Stimulated activated CD8-positive, alpha-beta memory T cell treated with anti-CD3 and anti-CD28 coated beads, Interleukin-15, amount 100 ng/mL, for 24 hours (primary cell): ENCODE measurements at places on chromosomes 7 and 10.

DNA sequence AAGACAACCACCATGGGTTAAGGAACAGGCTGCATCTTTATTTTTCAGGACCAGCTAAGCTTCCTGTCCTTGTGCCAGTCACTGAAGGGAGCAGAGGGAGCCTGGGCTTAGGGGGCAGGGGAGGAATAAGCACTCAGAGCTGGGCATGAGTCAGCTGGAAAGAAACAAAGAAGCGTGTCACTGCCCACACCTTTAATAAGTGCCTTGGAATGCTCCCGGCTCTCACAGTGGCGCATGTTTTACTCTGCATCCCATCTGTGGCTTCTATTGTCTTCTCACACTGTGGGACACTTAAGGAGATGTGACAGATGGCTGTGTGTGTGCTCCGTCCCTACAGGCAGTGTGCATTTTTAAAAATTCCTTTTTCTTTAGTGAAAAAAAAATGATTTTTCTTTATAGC is 71.7 kb downstream of the MTURN start:
- DNase-seq: no peak

DNA sequence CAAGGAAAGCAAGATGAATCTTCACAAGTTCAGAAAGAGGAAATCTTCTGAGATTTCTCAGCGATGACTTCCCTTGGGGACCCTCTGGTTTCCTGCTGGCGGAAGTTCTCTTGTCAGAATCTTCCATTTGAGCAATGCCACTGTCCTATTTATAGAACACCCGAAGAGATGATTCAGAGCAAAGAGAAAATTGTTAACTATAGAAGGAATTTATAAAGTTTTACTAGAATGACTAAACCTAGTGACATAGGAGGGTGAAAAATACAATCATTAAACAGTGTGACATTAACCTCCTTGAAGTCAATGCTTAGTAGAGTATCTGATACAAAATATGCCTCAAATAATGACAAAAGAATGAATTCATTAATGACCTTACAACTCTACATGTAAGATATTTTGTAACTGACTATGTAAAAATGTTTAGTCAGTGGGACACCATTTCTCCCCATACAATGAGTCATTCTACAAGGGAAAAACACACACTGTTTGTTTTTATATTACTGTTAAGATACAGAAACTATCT is 206.5 kb upstream of the CNTNAP2 start:
- no peak for DNase-seq

GRCh38 chr7:7438851-7439250 is 96.8 kb downstream of the COL28A1 start:
- DNase-seq: no peak

DNA sequence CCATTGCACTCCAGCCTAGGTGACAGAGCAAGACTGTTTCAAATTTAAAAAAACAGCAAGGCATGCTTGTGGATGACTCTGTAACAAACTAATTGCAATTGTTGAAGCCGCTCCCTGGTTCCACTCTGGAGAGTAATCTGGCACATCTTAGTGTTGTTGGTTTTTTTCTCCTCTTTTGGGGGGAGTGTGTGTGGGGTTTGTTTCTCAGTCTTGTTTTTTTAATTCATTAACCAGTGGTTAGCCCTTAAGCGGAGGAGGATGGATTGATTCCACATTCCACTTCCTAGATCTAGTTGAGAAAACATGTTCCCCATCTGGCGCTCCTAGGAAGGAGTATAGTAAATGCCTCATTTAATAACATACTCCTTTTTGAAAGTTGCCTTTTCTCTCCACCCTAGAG is 8.6 kb upstream of the ZNF713 start:
- no peak for DNase-seq

DNA sequence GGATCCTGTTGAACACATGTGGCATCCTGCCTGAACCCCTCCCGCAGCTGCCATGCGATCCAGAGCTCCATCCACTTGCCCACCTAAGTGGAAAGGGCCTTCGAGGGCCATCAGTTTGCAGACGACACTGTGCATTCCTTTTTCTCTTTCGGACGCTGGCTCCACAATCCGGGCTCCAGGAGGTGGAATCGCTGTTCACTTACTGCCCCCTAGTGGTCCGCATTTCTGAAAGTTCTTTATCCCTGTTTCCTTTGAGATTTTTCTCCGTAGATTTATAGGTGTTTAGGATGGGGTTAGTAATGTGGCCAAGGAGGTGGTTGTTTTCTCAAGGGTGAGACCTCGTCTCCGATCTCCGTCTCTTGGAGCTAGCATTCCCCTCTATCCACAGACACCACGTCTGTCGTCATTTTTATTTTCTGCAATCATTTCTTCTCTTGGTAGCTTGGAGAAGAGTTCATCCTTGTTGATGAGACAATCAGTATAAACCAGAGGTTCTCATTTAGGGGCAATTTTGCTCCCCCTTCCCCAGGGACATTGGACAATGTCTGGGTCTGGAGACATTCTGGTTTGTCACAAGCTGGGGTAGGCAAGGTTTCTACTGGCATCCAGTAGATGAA is 204.6 kb downstream of the ARHGAP21 start:
- DNase-seq: peak; percentile 3

GRCh38 chr7:129069021-129069420 is 14.1 kb upstream of the TNPO3 start:
- no peak for DNase-seq

DNA sequence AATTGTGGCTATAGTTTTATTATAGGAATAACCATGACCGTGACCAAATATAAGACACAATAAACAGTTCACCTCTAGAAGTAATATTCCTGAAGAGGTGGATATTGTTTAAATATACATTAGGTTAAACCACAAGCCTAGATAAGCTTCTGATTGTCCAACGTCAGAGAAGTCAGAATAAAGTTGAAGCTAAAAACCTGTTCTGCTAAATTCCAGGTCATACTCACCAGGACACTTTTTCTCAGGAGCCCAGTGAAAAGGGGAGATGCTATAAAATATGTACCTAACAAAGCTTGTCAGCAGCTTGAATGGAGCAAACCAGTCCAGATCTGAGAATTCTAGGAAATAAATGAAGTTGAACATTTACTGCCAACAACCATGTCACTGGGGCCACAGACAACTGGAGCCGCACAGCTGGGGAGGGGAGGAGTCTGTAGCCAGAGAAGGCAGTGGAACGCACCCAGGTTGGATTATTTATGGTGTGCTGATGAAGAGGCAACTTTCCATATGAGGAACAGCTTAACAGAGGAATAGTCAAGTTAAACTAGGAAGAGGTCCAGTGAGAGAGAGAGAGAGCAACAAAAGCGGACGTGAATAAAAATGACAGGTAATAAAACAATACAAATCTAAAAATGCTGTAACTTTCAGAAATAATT is 191.1 kb downstream of the ZNF438 start:
- no peak for DNase-seq

GRCh38 chr10:24814568-24815313 is 91.1 kb upstream of the ARHGAP21 start:
- DNase-seq: no peak

DNA sequence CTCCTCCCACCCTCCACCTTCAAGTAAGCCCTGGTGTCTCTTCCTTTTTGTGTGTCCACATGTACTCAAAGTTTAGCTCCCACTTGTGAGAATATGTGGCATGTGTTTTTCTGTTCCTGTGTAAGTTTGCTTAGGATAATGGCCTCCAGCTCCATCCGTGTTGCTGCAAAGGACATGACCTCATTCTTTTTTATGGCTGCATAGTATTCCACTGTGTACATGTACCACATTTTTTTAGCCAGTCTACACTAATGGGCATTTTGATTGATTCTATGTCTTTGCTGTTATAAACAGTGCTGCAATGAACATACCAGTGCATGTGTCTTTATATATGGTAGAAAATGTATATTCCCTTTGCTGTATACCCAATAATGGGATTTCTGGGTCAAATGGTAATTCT is 710.9 kb downstream of the CCSER2 start:
- no peak for DNase-seq

DNA sequence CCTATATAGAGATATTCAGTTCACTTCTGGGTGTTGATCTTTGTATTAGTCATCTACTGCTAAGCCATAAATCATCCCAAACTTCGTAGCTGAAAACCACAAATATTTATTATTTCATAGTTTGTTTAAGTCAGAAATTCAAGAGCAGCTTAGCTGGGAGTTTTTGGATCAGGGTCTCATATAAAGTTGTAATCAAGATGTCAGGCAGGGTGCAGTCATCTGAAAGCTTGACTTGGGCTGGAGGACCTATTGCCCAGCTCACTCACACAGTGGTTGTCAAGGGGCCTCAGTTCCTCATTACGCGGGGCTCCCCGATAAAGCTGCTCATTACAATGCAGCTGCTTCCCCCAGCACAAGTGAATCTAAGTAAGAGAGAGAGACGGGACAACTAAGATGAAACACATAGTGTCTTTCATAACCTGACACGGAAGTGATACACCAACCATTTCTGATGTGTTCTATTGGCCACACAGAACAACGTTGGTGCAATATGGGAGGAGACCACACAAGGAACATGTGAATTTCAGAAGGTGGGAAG is 15.7 kb downstream of the PPP1R3C start:
- DNase-seq: no peak

- no peak for DNase-seq
These were observed 129.8 kb downstream of the EGFR start for GRCh38 chr7:55148571-55148970.

GRCh38 chr7:150954201-150954985 is 23.7 kb downstream of the KCNH2 start:
- DNase-seq: no peak

- no peak for DNase-seq
These were observed 38.9 kb downstream of the COL26A1 start for GRCh38 chr7:101401390-101402080.

DNA sequence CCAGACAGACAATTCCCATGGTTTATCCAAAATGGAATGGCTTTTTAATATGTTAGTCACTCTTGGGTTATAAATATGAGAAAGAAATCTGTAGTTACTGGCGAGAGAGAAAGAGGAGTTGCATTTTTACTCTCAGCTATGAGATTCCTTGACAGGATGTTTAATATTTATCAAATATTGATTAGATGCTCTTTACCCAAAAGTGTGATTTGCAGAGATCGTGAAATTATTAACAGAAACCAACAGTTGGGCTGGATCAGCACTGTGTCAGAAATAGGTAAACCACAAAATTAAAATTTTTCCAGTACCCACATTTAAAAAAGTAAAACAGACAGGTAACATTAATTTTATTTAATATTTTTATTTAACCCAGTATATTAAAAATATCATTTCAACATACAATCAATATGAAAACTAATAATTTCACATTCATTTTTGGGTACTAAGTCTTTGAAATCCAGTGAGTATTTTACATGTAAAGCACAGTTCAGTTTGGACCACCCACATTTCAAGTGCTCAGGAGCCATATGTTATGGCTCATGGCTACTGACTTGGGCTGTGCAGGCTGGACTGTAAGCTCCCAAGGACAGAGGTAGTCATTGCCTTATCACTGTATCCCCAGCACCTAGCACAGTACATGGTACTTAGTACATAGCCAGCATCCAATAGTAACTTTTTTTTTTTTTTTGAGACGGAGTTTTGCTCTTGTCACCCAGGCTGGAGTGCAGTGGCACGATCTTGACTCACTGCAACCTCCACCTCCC is 42.5 kb downstream of the KLHDC10 start:
- DNase-seq: no peak

GRCh38 chr10:22856444-22857074 is 71.3 kb upstream of the ARMC3 start:
- DNase-seq: no peak

- DNase-seq: no peak
These were observed 11.3 kb upstream of the ZNF518A start for GRCh38 chr10:96118604-96119450.

DNA sequence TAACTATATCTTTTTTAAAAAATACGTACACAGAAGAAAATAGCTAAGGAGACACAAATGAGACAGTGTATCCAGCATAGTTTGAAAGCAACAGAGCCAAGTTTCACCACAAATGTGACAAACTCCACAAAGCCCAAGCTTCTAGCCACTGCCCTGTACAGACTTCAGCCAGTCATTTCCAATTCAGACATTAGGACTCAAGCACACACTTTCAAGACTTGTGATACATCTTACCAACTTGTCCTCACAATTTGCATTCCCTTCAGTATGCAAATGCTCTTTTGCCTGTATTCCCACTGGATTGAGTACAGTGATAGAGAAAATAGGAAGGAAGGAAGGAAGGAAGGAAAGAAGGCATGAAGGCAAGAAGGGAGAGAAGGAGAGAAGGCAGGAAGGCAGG is 510.4 kb downstream of the KCNMA1 start:
- DNase-seq: no peak

DNA sequence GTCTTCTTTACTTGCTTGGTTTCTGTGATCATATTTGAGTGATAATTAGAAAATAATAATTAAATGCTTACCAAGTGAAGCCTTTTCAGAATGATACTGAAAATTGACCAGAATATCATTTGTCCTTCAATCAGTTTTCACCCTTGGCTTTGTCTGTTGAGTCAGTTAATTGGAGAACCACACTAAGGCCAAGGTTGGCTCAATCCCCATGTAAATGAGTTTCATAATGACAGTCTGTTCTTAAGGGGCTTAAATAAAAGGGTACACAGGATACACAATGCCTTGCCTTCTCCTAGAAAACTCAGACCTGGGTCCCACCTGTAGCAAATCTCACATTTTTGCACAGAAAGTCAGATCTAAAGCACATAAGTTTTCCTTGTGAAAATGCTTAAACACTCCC is 31.3 kb upstream of the EGR2 start:
- DNase-seq: no peak

GRCh38 chr7:5291301-5291700 is 8.6 kb downstream of the SLC29A4 start:
- no peak for DNase-seq

GRCh38 chr7:44240983-44241510 is 40.3 kb downstream of the YKT6 start:
- peak; percentile 13 for DNase-seq

DNA sequence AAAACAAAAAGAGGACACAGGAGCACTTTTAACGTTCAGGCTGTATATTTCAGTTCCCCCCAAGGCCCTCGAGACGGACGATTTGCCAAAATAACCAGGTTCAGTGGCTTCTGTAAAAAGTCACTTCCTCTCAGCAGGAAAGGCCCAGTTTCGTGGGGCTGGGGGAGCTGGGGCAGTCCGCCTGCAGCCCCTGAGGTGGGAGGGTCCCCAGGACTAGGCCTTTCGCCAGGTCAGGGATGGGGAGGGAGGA is 28.8 kb downstream of the WDR86 start:
- no peak for DNase-seq

GRCh38 chr7:85974176-85974575 is 669.5 kb upstream of the GRM3 start:
- DNase-seq: no peak

- no peak for DNase-seq
These were observed 145.4 kb downstream of the CUBN start for GRCh38 chr10:16984242-16984641.

- DNase-seq: no peak
These were observed 73.3 kb upstream of the NKX6-2 start for GRCh38 chr10:132859084-132859855.

GRCh38 chr7:78033410-78033809 is 234.8 kb downstream of the PHTF2 start:
- no peak for DNase-seq
